Trophoblast cell (in vitro differentiated cells and primary cell): ENCODE measurements at places on chromosomes 3 and 15.
A peak's percentile ranks its signal among the peaks of the same experiment; 100 is the strongest.

GRCh38 chr3:72335458-72336095 is 512.7 kb downstream of the SHQ1 start:
- DNase-seq, result no peak

- DNase-seq, result peak; percentile 23
These were observed 115.2 kb downstream of the USP13 start for GRCh38 chr3:179768080-179768479.

DNA sequence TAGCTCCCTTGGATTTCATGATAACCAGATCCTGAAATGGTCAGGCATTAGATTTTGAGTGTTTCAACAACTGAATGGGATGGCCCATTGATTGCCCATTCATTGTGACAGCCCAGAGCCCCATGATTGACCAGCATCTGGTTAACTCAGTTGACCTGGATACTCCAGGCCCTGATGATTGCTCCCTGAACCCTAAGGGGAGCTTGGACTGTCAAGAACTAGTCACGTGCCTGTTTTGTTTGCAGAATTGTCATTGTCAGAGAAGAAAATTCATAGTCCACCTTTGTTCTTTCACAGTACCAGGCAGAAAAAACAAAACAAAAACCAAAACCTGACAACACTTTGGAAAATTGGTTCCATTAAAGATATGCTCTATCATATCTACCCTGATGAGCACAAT is 241.3 kb upstream of the ONECUT1 start:
- no peak for DNase-seq

GRCh38 chr3:134544316-134544715 is 58.5 kb downstream of the CEP63 start:
- DNase-seq, result no peak

GRCh38 chr15:98860281-98861041 is 147.1 kb downstream of the PGPEP1L start:
- no peak for DNase-seq

- DNase-seq, result no peak
These were observed 19.7 kb downstream of the NIPA1 start for GRCh38 chr15:22806156-22806555.

- no peak for DNase-seq
These were observed 97.7 kb downstream of the RPL39L start for GRCh38 chr3:187041362-187042307.

DNA sequence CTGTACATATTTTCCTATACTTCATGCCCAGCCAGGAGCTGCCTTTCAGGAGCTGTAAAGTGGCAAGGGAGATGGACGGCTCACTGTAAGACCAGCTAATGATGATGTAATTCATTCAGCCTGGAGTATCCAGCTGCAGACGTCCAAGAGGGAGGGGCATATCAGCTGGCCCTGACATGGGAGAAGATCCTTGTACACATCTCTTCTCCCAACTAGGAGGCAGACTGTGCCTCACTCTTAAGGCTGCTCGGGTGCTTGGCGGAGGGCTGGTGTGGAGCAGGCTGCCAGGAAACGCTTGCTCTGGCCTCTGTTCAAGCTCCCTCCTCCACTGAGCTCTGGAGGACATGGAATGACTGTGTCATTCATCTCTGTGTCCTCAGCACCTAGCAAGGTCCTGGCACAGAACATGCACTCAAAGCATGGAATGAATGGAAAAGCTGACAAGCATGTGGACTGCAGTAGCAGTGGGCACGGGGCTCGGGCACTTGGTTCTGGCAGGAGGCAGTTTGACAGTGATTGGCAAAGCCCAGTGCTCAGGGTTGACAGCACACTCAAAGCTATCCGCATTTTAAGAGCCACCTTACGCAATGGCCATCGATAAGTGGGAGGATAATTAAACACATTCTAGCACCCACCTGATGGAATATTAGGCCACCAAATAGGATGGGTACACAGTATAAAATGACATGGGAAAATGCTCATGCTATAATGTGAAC is 72.4 kb downstream of the TBC1D2B start:
- DNase-seq, result no peak

DNA sequence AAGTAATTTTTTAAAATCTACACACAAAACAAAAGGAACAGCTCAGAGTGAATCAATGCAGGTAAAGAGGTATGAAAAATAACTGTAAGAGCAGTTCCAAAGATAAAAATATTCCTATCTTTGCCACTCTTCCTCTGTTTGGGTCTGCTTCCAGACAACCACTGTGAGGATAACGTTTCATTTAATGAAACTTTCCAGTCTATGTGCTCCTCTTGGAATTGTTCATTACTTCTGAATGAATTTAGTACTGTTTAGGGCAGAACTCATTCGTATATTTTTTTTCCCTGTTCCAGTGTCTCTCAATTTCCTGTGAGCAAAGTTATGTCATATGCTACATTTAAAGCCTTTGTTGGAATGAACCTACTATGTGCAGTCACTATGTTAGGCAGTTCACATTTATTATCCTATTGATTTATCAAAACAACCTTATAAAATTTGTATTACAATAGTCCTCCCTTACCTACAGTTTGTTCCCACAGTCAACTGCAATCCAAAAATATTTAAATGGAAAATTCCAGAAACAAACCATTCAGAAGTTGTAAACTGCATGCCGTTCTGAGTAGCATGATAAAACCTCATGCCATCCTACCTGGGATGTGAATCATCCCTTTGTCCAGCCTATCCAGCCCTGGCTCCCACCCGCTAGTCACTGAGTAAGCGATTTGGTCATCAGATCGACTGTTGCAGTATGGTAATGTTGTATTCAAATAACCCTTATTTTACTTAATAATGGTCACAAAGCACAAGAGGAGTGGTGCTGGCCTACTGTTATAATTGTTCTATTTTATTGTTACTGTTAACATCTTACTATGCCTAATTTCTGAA is 98.1 kb downstream of the TMCC1 start:
- peak; percentile 93 for DNase-seq

DNA sequence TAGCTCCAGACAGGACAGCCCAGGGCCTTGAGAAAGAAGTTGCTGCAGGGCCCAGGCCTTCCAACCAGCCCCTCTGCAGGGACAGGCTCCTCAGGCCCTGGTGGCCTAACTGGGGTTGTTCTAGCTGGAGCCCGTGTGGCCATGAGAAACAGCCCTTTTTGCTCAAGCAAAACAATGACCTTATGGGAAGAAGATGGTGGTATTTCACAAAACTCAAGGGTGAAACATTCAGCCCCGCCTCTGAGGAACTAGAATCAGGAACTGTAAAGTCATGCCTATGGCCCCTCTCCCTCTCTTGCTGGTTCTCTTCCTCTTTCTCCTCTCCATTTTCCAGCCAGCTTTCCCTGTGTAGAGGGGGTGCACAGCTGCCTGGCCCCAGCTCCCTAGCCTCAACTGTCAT is 273.3 kb downstream of the RPLP1 start:
- DNase-seq, result no peak

DNA sequence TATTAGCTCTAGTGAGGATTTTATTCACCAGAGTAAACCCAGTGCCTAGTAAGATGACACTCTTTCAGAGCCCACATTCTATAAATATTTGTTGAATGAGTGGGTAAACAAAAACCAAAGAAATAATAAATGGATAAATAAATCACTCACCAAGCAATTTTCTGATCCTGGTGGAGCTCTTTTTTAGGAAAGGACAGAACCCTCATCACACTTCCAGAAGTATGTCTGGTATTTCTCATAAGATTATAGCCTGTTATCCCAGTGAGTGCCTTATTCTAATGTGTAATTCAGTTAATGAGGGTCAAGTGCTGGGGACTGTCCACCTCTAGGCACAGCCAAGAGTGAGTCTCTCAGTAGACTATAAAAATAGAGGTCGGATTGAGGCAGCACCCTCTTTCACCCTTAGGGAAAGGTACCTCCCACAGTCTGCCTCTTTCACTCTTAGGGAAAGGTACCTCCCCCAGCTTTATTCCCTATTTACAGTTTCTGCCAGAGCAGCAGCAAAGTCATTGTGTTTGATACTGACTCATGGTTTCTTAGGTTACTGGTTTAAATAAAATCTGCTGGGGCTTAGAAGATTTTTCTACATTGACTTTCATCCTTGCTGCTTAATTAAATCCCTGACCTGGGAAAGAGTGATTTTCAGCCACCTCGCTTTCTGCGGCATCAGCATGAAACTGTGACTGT is 145.0 kb downstream of the STAC start:
- no peak for DNase-seq

GRCh38 chr3:107407355-107407754 is 30.1 kb downstream of the CCDC54 start:
- DNase-seq, result no peak

- peak; percentile 57 for DNase-seq
These were observed 437.8 kb downstream of the RBMS3 start for GRCh38 chr3:29718661-29719065.

DNA sequence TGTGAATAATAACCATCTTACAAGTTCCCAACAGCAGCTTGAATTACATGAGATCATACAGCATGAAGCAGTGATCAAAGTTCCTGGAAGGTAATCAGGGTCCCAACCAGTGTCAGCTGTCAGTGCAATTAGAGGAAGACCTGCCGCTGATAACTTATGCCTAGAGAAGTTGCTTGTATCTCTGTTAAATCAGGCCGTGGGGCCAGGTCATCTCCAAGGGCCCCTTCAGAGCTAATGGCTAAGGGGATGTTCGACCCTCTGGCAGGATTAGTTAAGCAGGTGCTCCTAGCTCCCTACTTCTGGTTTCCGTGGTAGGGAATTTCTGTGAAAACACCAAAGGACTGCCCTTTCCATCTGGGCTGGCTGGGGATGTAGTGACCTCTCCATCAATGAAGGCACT is 251.0 kb downstream of the FAM43A start:
- DNase-seq, result no peak

DNA sequence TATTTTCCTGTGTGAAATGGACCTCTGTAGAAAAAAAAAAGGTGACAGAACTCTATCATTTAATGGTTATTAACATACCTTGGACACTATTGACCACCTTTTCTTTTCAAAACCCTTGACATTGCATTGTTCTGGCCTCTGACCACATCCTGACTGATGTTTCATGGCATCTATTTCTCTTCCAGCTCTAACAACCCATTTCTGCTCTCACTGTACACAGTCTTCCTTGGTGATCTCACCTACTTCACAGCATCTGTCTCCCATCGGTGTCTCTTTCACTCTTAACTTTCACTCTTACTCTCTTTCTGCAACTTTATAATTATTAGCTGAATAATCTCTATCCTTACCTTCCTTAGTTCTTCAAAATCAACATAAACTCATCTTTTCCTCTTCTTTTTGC is 217.4 kb upstream of the CD96 start:
- no peak for DNase-seq

DNA sequence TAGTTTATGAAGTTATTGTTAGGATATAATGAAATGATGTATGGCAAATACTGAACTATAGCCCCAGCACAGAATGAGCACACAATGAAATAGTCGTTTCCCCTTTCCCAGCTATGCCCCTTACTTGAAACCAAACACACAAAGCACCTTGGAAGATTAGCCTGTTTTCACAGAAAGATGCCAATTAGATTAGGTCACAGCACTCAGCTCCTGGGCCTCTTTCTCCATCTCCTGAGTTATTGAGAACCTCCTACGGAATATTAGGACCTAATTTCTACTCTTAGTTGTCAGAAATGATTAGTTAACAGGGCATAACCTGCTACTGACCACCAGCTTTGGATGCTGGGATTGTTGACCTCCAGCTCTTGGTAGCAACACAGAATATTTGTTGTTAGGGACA is 269.4 kb upstream of the ROPN1 start:
- DNase-seq, result no peak

GRCh38 chr3:44120721-44121582 is 120.7 kb upstream of the TOPAZ1 start:
- no peak for DNase-seq

GRCh38 chr3:140843656-140844055 is 98.0 kb upstream of the SLC25A36 start:
- DNase-seq, result no peak

GRCh38 chr15:73050561-73051295 is 1.5 kb upstream of the NEO1 start:
- no peak for DNase-seq

- no peak for DNase-seq
These were observed 919.3 kb downstream of the TUSC7 start for GRCh38 chr3:117628823-117629291.

DNA sequence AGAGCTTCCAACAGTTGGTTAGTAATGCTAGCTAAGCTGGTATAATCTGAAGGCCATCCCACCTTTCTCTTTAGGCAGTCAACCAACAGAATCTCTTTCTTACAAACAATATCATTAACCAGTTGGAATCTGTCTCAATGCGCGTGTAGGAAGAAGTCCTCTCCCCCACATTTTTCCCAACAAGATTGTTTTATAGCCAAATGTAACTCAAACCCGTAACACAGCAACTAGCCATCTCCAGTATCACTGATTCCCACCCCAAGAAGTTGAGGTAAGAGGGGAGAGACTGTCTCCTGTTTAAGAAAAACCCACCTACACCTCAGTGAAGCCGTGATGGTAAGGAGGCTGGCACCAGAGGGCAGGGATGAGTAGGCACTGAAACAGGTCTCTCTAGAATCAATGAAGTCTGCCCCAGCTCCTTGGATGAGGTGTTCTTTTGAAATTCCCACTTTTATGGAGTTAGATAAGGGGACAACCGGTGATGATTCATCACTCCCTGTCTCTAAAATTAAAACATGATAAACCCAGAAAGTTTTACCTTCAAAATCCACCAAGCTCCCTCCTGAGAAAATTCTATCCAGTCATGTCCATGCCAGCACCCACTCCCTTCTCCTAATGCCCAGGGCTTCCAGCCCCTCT is 30.9 kb downstream of the CDC25A start:
- DNase-seq, result no peak

- DNase-seq, result no peak
These were observed 12.4 kb downstream of the XXYLT1 start for GRCh38 chr3:195258449-195259153.

GRCh38 chr15:23616536-23616935 is 31.1 kb downstream of the MAGEL2 start:
- peak; percentile 53 for DNase-seq

DNA sequence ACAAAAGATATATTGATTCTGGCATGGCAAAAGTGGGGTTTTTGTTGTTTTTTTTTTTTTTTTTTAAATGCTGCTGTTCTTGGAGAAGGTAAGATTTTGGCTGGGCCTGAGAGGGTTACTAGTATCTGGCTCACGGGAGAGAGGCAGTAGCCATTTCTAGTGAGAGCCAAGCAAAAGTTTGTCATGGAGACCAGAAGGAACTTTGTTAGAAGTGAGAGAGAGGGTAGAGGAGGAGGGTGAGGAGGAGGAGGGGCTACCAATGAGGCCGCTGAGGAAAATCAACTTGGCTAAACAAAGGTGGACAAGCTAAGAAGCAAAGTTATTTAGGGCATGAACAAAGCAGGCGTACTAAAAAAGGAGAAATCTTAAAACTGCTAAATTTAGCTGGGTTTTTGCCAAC is 48.9 kb upstream of the STRIT1 start:
- no peak for DNase-seq

GRCh38 chr3:24828551-24828950 is 333.9 kb upstream of the THRB start:
- no peak for DNase-seq

- no peak for DNase-seq
These were observed 5.1 kb downstream of the TRIM71 start for GRCh38 chr3:32822609-32823498.

GRCh38 chr3:77319711-77320110 is 279.8 kb downstream of the ROBO2 start:
- no peak for DNase-seq
